ENCODE measurements at places on chromosomes 11 and 22.

- DNase-seq: no peak
Measured at GRCh38 chr22:42270176-42270509, 310 bp downstream of the TCF20 start.

- no peak for DNase-seq
Measured at GRCh38 chr11:92259861-92260260, 35.2 kb downstream of the FAT3 start.

DNA sequence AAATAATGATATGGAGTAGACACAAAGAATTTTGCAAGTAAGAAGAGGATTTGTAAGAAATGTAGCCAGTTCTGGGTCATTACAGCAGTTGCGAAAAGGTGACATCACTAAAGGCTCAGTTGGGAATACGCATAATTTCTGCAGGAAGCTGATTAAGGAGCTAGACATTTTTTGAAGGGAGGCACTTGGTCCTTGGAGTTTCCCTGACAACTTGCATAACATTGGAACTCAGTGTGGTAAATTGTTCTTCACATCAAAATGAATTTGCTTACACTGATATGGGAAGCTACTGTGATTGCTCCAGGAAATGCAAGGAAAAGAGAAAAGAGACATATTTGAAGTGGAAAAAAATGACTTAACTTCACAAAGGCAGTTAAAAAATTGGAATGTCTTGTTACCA, 626.1 kb downstream of the NELL1 start:
- DNase-seq: no peak

- DNase-seq: no peak
Measured at GRCh38 chr11:76083563-76084451, 122.5 kb downstream of the WNT11 start.

DNA sequence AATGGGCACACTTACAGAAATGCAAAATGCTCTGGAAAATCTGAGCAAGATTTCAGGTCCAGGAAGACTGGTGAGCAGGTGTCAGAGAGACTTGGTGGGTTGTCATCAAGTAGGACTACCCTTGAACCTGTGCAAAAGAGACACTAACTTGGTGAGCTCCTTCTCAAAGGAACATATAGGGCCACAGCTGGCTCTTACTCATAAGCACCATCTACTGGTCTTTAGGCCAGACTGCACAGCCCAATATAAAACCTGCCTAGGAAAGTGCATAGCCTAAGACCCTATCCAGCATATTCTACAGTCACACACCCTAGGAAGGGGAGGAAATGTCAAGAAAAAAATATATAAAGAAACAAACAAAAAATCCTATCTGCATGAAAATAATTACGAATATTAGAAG, 18.2 kb upstream of the OR10W1 start:
- peak; percentile 11 for DNase-seq

- no peak for DNase-seq
Measured at GRCh38 chr11:65658174-65659021, 4.3 kb downstream of the RELA start.

DNA sequence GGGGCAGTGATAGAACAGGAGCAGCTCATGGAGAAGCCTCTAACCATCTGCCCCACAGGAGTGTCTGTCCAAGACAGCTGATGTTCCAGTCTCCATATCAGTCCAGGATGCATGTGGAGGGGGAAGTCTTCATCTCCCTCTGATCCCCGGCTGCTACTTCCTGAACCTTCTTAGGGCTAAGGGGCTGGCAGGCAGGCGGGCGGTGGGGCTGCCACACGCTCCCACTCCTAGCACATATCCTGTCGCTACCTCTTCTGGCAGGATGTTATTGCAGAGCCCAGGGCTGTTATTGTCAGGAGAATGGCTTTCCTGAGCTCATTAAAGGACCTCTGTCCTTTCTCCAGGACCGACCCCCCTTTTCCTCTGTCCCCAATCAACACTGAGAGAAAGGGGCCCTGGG, 25.4 kb downstream of the LRRC55 start:
- DNase-seq: no peak

- no peak for DNase-seq
Measured at GRCh38 chr22:19811811-19812771, 42.6 kb downstream of the GNB1L start.
